ENCODE measurements at places on chromosomes 6 and 20.

DNA sequence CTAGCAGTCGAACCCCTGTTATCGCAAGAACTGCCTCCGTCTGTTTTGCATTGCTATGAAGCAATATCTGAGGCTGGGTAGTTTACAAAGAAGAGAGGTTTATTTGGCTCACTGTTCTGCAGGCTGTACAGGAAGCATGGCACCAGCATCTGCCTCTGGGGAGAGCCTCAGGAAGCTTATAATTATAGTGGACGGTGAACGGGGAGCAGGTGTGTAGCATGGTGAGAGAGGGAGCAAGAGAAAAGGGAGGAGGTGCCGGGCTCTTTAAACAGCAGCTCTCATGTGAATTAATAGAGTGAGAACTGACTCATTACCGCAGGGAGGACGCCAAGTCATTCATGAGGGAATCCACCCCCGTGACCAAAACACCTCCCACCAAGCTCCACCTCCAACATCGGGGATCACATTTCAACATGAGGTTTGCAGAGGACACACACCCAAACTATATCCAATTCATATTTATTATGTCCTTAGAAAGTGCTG is 172.6 kb upstream of the KCNG1 start:
- no peak for DNase-seq

- peak; percentile 50 for DNase-seq
Observed at GRCh38 chr6:158853072-158853879, 34.1 kb upstream of the EZR start.

DNA sequence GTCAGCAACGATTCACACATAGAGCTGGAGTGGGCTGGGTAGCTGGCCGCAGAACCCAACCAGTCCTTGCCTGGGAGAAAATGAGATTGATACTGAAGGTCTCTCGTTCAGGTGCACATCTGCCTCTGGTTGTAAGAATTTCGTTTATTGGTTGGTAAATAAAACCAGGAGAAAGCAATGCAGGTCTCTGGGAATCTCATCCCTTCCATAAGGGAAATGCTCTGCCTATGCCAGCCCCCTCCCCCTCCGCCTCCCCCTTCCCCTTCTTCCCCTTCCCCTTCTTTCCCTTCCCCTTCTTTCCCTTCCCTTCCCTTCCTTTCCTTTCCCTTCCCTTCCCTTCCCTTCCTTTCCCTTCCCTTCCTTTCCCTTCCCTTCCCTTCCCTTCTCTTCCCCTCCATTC is 107.3 kb downstream of the DTD1 start:
- no peak for DNase-seq

- no peak for DNase-seq
Observed at GRCh38 chr20:20603339-20603990, 109.0 kb downstream of the RALGAPA2 start.

- DNase-seq: no peak
Observed at GRCh38 chr6:49325891-49326290, 137.2 kb downstream of the MMUT start.

GRCh38 chr20:9807136-9807535 is 31.7 kb downstream of the PAK5 start:
- no peak for DNase-seq

DNA sequence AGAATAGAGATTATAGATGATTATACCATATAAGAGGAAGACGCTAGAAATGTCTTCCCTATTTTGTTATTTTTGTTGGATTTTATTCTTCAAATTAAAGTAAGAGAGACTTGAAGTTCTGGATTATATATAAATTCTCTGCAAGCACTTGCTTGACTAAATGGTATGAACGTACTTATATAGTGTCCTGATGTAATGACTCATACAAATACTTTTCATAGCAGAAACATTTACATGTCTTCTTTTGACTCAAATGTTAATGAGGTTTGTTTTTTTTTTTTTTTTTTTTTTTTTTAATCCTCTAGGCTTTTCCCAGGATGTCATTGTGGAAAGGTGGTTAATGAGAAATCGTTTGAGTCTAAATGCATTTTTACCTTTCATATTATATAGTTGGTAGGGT is 55.0 kb downstream of the PDE7B start:
- no peak for DNase-seq

DNA sequence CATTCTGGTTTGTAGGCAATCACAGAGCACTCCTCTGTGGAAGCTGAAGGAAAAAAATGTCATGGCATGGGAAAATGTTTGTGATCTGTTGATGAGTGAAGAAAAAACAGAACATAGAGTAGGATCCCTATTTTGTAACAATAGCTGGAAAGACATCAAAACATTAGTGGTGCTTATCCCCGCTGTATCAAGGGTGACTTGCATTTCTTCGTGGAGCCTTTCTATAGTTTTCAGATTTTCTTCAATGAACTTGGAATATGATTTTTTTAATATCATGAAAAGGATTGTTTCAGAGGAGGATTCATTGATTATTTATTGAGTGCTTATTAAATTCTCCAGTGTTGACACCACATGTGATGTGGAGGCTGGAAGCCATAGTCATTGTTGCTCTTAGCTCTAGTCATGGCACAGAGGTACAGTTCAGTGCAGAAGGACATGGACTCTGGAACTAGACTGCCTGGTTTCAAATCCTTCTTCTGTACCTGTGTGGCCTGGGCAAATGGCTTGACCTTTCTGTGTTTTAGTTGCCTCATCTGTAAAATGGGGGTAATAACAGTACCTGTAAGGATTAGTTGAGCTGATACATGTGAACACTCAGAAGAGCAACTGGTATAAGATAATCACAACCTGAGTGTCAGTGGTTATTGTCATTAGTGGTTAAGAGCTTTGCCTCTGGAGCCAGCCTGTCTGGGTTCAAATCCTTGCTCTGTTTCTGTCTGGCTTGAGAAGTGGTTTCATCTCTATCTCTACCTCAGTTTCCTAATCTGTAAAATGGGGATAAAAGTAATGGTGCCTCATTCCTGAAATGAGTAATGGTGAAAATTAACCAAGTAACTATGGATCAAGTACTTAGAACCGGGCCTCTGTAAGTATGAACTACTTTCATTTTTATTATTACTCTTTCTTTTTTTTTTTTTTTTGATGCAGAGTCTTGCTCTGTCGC is 14.7 kb upstream of the CDKN1A start:
- no peak for DNase-seq

Data from stimulated activated CD8-positive, alpha-beta memory T cell treated with anti-CD3 and anti-CD28 coated beads, Interleukin-15, amount 100 ng/mL, for 24 hours (primary cell).